ENCODE measurements at places on chromosomes 2 and 18. TPM values are rescaled to one million over a fixed set of nuclear protein-coding genes. Genes with fewer than 3 reads are reported as not detected.

DNA sequence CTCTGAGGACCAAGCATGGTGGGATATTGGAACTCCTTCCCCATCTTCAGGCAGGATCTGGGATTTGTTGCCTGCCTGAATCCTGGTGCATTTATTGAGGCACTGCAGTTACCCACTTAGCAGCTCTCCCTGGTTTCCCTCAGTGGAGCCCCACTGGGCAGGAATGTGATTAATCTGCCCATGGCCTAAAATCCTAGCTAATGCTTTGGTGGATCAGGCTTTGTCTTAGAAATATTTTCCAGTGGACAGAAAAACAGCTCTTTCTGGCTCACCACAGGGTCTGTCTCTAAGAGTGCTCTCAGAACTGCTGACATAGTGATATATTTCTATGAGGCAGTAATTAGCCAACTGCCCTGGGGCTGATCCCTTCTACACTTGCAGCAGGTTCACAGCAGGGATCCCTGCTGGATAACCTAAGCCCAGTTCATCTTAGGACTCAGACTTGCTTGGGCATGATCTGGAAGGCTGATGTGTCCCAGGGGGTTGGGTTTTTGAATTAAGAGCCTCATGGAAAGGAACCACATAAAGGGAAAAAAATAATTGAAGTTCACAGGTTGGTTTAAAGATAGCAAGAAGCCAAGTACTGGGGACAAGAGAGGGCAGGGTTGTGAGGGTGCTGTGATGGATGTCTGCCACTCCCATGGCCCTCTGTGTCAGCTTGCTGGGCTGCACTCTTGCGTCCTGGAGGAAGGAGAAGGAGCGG lies 44.3 kb upstream of the ZDBF2 start:
- DNase-seq = no peak

GRCh38 chr2:200670313-200670712 lies 84.5 kb downstream of the AOX1 start:
- no peak for DNase-seq

Gene CCDC178
- total RNA-seq = not detected

DNA sequence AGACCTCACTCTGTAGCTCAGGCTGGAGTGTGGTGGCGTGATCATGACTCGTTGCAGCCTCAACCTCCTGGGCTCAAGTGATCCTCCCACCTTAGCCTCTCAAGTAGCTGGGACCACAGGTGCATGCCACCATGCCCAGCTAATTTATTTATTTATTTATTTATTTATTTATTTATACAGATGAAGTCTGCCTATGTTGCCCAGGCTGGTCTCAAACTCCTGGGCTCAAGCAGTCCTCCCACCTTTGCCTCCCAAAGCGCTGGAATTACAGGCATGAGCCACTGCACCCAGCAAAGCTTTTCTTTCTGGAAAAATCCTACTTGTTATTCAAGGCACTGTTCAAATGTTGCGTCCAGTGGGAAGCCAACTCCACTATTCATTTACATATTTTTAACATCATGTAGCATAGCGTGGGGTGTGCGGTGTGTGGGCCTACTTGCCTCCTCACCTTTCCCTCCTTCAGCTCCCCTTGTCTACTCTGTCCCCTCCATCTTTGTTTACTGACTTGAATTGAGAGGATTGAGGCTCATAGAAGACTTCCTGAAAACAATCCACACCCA lies 6.8 kb upstream of the RHOB start:
- DNase-seq = no peak

Gene MAP3K19
- total RNA-seq = not detected

GRCh38 chr2:104385743-104386142 lies 468.2 kb upstream of the POU3F3 start:
- DNase-seq = no peak

Measured in natural killer cell treated with Interleukin-12 subunit alpha and Interleukin-12 subunit beta and Interleukin-15 and Interleukin-18, amount 100 ng/mL, for 72 hours (primary cell).